ENCODE measurements at places on chromosomes 4 and X. TPM values are rescaled to one million over a fixed set of nuclear protein-coding genes. Genes with fewer than 3 reads are reported as not detected.

Gene CTAG2
- total RNA-seq, result not detected

Gene CSAG2
- total RNA-seq, result not detected

Gene HHIP
- total RNA-seq, result 3.3 TPM

Gene PNCK
- not detected for total RNA-seq

Gene OCIAD2
- total RNA-seq, result 60.8 TPM

Gene STAP1
- not detected for total RNA-seq

Gene ADAMTS3
- 0.64 TPM for total RNA-seq

Gene UCP1
- total RNA-seq, result not detected

Gene PAGE1
- not detected for total RNA-seq

Gene ADH6
- 73.9 TPM for total RNA-seq

Gene SERPINA7
- 56.3 TPM for total RNA-seq

Gene PRPS1
- total RNA-seq, result 25.1 TPM

Gene MTNR1A
- total RNA-seq, result not detected

Gene SGCB
- total RNA-seq, result 5.7 TPM

Gene VEGFD
- total RNA-seq, result 0.25 TPM

DNA sequence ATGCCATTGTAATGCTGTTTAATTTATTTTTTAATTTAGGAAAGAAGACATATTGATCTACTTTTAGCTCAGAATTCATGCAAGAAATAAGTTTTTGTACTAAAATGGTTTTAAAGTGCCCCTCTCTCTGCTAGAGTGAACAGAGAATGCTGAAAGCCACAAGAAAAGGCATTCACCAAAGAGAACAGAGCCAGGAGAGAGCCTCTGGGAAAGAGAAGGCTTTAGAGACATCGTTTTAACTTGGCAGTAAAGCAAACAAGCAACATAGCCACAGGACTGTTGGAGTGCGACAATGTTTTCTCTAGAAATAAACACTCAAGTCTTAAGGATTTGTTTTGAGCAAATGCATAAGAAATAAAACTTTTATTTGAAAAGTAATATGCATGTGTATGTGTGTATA is 484.1 kb upstream of the CPEB2 start:
- no peaks in the 10 kb centered on the region for H3K36me3 ChIP-seq
- DNase-seq, result no peak
- H3K27ac ChIP-seq, result no peak overlapping the region
- no peaks in the 10 kb centered on the region for H3K4me1 ChIP-seq
- no peak overlapping the region for H3K4me3 ChIP-seq

- H3K27ac ChIP-seq, result no peak overlapping the region
- no peak overlapping the region for H3K4me3 ChIP-seq
- H3K4me1 ChIP-seq, result no peaks in the 10 kb centered on the region
- no peak for DNase-seq
- H3K36me3 ChIP-seq, result no peaks in the 10 kb centered on the region
- no peaks in the 10 kb centered on the region for H3K27me3 ChIP-seq
Observed at GRCh38 chr4:14177987-14178386, 550.5 kb upstream of the BOD1L1 start.

GRCh38 chr4:163776957-163777356 is 282.5 kb downstream of the TMA16 start:
- no peak overlapping the region for H3K4me3 ChIP-seq
- no peak for DNase-seq
- H3K4me1 ChIP-seq, result no peaks in the 10 kb centered on the region
- no peak overlapping the region for H3K27ac ChIP-seq
- no peaks in the 10 kb centered on the region for H3K36me3 ChIP-seq
- peaks cover 3% of the 10 kb centered on the region for H3K27me3 ChIP-seq

- no peaks in the 10 kb centered on the region for H3K4me1 ChIP-seq
- no peak overlapping the region for H3K27ac ChIP-seq
- no peaks in the 10 kb centered on the region for H3K36me3 ChIP-seq
- no peak overlapping the region for H3K4me3 ChIP-seq
- H3K27me3 ChIP-seq, result no peaks in the 10 kb centered on the region
- no peak for DNase-seq
Observed at GRCh38 chr4:141210168-141210567, 10.5 kb upstream of the ZNF330 start.

GRCh38 chr4:164614999-164615398 is 138.9 kb upstream of the SMIM31 start:
- H3K4me3 ChIP-seq, result no peak overlapping the region
- no peaks in the 10 kb centered on the region for H3K27me3 ChIP-seq
- H3K4me1 ChIP-seq, result no peaks in the 10 kb centered on the region
- DNase-seq, result no peak
- no peak overlapping the region for H3K27ac ChIP-seq

- no peaks in the 10 kb centered on the region for H3K36me3 ChIP-seq
- no peaks in the 10 kb centered on the region for H3K27me3 ChIP-seq
Observed at GRCh38 chr4:7984286-7984925, 44.7 kb upstream of the AFAP1 start.

DNA sequence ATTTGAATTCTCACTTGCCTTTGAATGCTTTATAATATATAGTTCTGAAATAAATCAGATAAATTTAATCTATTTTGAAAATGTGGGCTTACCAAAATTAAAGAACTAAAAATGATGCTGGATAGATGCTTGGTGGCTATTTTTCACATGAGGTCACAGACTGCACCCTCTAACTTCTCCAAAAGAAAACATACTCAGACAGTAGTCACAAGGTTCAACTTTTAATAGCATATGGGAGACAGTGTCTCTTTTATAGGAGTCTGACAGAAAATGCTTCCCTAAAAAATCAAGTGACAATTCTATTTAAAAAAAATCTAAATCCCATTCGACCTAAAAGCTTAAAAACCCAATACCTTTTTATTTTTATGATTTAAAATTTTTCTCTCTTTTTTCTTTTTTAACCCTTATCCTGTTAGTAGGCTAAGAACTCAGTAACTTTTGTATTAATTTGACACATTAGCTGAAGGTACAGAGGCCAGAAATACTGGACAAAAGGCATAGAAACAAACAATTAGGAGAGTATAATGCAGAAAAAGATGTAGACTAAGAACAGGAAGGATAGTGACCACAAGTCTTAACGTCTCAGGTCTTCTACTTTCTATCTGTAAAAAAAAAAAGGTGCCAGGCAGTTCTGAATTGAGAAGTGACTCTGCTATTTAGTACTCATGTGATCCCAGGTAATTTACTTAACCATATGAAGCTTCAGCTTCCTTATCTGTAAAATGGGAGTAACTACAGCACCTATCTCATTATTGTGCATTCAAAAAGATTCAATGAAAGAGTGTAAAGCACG is 7.6 kb downstream of the TIGD4 start:
- no peaks in the 10 kb centered on the region for H3K36me3 ChIP-seq
- H3K4me1 ChIP-seq, result no peaks in the 10 kb centered on the region
- no peak overlapping the region for H3K27ac ChIP-seq
- no peak for DNase-seq
- H3K4me3 ChIP-seq, result no peak overlapping the region

GRCh38 chr4:87007528-87008446 is 73.0 kb downstream of the AFF1 start:
- H3K4me1 ChIP-seq, result peaks cover 46% of the 10 kb centered on the region
- peak; percentile 74 for DNase-seq

GRCh38 chr4:29900336-29900735 is 819.8 kb upstream of the PCDH7 start:
- no peaks in the 10 kb centered on the region for H3K4me1 ChIP-seq
- H3K27me3 ChIP-seq, result no peaks in the 10 kb centered on the region
- DNase-seq, result no peak
- no peak overlapping the region for H3K4me3 ChIP-seq

GRCh38 chr4:145048817-145049216 is 49.2 kb downstream of the ANAPC10 start:
- no peaks in the 10 kb centered on the region for H3K27me3 ChIP-seq
- no peaks in the 10 kb centered on the region for H3K4me1 ChIP-seq
- no peaks in the 10 kb centered on the region for H3K36me3 ChIP-seq
- H3K27ac ChIP-seq, result no peak overlapping the region
- no peak for DNase-seq

DNA sequence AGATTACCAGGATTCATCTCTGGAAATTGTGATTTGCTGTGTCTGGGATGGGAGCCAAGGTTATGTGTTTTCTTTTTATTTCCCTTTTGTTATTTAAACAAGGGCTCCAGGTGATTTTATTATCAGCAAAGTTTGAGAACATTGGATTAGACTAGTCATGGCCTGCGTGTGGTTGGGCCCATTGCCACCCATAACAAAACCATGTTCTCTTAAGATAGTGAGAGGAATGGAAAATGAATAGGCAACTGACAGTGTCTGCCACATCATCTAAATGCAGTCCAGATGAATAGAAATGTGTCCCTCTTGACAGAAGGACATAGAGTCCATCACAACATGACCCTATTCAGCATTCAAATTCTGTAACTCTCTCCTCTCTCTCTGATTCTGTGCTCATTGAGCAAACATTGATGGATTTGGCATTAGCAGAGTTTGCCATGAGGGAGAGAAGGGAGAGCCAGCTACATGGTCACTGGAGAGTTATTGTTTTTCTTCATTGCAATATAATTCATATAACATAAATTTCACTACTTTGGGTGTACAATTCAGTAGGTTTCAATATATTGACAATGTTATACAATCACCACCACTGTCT is 11.7 kb downstream of the XK start:
- H3K27ac ChIP-seq, result no peak overlapping the region
- H3K4me1 ChIP-seq, result no peaks in the 10 kb centered on the region

DNA sequence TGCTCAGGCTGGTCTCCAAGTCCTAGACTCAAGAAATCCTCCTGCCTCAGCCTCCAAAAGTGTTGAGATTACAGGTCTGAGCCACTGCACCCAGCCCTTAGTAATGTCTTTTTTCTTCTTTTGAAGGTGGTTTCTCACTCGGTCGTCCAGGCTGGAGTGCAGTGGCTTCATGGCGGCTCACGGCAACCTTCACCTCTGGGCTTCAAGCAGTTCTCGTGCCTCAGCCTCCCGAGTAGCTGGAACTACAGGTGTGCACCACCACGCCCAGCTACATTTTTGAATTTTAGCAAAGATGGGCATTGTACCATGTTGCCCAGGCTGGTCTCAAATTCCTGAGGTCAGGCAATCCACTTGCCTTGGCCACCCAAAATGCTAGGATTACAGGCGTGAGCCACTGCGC is 32.3 kb upstream of the ASMTL start:
- H3K27me3 ChIP-seq, result no peaks in the 10 kb centered on the region
- H3K27ac ChIP-seq, result no peak overlapping the region
- peak; percentile 33 for DNase-seq
- H3K4me1 ChIP-seq, result peaks cover 4% of the 10 kb centered on the region

GRCh38 chr4:38957261-38957815 is 74.9 kb downstream of the TMEM156 start:
- DNase-seq, result no peak
- H3K27me3 ChIP-seq, result no peaks in the 10 kb centered on the region
- no peak overlapping the region for H3K4me3 ChIP-seq
- no peaks in the 10 kb centered on the region for H3K4me1 ChIP-seq

GRCh38 chr4:40838742-40839141 is 89.0 kb downstream of the NSUN7 start:
- H3K4me1 ChIP-seq, result no peaks in the 10 kb centered on the region
- no peaks in the 10 kb centered on the region for H3K27me3 ChIP-seq
- no peak overlapping the region for H3K4me3 ChIP-seq
- no peak overlapping the region for H3K27ac ChIP-seq

DNA sequence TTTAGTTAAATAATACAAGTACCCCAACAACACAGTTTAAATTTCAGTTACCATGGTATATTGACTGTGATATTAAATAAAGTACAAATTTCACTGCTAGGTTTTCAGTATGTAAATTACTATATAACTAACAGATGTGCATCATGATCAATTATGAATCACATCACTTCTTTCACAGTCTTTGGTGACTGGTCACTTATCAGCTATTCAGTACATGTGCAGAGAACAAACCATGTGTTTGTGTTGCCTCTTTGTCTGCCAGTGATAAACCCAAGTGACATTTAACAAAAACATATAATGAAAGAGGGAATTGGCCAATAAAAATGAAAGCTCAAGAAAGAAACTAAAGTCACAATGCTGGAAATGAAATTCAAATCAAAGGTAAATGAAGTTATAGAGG is 249.3 kb downstream of the CHIC1 start:
- no peaks in the 10 kb centered on the region for H3K36me3 ChIP-seq
- no peak overlapping the region for H3K27ac ChIP-seq
- H3K27me3 ChIP-seq, result no peaks in the 10 kb centered on the region
- H3K4me3 ChIP-seq, result no peak overlapping the region
- no peak for DNase-seq
- H3K4me1 ChIP-seq, result no peaks in the 10 kb centered on the region

- H3K27ac ChIP-seq, result no peak overlapping the region
- no peaks in the 10 kb centered on the region for H3K27me3 ChIP-seq
- H3K36me3 ChIP-seq, result no peaks in the 10 kb centered on the region
- no peak for DNase-seq
Observed at GRCh38 chr4:60743654-60744053, 456.5 kb upstream of the ADGRL3 start.

DNA sequence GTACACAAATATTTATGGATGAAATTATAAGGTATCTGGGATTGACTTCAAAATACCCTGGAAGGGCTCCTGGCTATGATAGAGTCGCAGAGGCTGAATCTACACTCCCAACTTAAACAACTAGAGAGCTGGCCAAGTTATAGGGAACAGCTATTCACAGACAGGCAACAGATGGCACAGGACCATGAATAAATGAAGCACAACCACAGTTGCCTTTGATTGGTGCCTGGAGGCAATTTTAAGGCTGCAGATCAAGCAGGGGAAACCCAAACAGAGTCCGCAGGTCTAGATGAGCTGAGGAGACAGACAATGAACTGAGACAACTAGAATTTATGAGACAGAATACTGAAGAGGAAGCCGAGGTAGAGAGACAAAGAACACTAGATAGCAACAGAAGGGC is 155.9 kb downstream of the EVC2 start:
- H3K27me3 ChIP-seq, result no peaks in the 10 kb centered on the region
- no peak overlapping the region for H3K27ac ChIP-seq
- no peak for DNase-seq

DNA sequence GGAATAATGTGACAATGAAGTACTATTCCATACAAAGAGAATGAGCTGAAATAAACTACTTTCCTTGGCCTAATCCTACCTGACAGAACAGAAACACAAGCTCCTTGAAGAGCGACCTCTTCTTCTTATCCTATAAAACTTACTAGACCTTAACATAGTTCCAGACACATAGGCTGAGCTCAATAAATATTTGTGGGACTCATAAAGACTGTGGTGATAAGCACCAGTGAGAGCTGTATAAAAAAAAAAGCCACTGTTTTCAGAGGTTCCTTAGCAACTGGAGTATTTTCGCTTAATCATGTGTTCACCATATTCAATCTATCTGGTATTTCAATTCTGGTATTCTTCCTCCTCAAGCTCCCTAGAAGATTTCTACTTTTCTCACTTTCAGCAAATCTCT is 1129.6 kb downstream of the STPG2 start:
- no peak for DNase-seq
- H3K4me3 ChIP-seq, result no peak overlapping the region
- H3K27me3 ChIP-seq, result no peaks in the 10 kb centered on the region
- H3K36me3 ChIP-seq, result no peaks in the 10 kb centered on the region
- no peaks in the 10 kb centered on the region for H3K4me1 ChIP-seq

- no peak overlapping the region for H3K27ac ChIP-seq
- H3K36me3 ChIP-seq, result no peaks in the 10 kb centered on the region
- H3K27me3 ChIP-seq, result no peaks in the 10 kb centered on the region
- DNase-seq, result no peak
Observed at GRCh38 chr4:121472937-121473721, 92.3 kb upstream of the QRFPR start.

- no peaks in the 10 kb centered on the region for H3K4me1 ChIP-seq
- no peak for DNase-seq
- H3K36me3 ChIP-seq, result no peaks in the 10 kb centered on the region
- no peaks in the 10 kb centered on the region for H3K27me3 ChIP-seq
- no peak overlapping the region for H3K27ac ChIP-seq
Observed at GRCh38 chr4:54700986-54701385, 43.2 kb downstream of the KIT start.

- H3K4me3 ChIP-seq, result no peak overlapping the region
- no peaks in the 10 kb centered on the region for H3K4me1 ChIP-seq
- no peak for DNase-seq
- no peaks in the 10 kb centered on the region for H3K27me3 ChIP-seq
Observed at GRCh38 chr4:32169841-32170240, 1449.7 kb downstream of the PCDH7 start.
